ENCODE measurements at places on chromosomes 16 and 17.

DNA sequence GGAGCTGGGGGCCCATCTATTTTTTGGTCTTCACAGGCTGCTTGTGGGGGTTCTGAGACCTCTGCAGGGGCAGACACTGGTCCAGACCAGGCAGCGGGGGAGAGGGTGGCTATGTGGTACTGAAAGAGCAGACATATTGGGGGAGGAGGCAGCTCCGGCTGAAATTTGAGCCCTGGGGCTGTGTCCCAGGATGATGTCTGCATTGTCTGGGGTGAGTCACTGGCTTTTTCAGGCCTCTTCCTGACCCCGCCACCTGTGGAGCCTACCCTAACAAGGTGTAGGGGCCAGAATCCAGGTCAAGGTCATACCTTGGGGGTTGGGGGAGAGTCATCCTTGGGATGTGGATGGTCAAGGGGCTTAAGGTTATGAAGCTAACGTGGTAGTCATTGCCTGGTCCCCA lies 2.4 kb downstream of the CORO6 start:
- DNase-seq: no peak

GRCh38 chr17:65914784-65915342 lies 277.1 kb downstream of the CEP112 start:
- no peak for DNase-seq

DNA sequence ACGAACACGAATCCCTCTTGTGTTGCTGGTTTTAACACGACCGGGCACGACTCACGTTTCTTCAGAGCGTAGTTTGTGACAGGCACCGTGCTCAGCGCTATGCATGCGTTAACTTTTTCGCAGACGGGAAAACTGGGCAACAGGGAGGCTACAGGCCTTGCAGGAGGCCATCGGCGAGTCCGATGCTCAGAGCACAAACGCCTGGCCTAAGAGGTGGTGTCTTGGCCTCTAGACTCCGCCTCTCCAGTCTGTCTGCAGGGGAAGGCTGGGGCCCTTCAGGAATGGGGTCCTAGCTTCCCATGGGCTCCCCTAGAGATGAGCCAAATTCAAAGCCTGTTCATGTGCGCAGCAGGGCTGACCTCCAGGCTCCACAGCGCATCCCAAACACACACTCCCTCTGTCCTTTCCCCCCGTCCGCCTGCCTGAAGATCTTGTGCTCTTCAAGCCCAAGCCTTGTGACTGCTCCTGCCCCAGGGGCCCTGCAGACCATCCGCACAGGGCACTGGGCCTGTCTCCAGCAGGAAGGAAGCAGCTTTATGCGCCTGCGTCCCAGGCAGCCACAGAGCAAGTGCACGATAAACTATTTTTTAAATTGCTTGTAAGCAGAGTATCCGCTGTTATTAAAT lies 3.1 kb downstream of the CLCN7 start:
- no peak for DNase-seq

DNA sequence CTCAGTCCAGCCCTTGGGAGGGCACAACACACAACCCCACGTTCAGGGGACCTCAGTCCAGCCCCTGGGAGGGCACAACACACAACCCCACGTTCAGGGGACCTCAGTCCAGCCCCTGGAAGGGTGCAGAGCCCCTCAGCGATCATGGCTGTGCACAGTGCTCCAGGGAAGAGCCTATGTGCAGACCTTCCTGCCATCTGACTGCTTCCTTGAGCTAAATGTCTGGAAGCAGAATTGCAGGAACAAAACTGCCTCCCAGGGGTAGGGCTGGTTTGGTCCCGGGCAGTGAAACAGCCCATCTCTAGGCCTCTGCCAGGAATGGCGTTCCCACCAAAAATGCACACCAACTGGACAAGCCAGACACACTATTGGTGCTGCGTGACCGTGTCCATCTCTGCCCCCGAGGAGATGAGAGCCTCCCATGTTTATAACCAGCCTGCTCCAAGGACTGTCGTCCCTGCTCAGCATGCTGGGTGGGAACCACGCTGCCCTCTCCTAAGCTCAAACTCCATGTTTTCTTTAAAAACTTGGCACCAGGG lies 44.0 kb downstream of the ZNF276 start:
- DNase-seq: no peak

- no peak for DNase-seq
These were observed 1.7 kb downstream of the AOC2 start for GRCh38 chr17:42845918-42846593.

GRCh38 chr16:84121007-84121406 lies 4.3 kb upstream of the MBTPS1 start:
- DNase-seq: no peak

DNA sequence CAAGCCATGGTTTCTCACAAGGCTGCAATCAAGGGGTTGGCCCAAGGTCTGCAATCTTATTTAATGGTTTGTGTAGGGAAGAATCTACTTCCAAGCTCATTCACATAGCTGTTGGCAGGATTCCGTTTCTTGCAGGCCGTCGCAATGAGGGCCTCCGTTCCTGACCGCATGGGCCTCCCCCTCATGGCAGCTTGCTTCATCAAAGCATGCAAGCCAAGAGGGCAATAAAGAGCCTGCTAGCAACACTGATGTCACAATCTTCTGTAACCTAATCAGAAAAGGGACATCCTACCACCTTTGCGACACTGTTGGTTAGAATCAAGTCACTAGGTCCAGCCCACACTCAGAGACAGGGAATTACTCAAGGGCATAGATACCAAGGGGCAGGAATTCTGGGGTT lies 95.5 kb downstream of the CCT6B start:
- no peak for DNase-seq

DNA sequence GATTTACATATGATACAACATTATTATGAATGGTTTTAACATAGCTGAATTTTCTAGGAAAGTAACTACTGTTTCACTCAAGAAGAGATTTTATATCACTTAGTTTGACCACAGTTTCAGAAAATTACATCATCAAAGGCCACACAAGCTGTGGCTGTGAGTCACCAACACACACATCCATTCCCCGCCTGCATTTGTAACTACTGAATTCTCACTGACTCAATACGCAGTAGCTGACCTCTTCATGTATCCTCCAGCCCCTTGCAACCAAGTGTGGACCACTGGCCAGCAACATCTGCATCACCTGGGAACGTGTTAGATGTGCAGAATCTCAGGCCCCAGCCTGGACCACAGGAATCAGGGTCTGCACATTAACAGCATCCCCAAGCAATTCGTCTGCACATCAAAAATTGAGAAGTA lies 197.6 kb downstream of the XYLT1 start:
- no peak for DNase-seq

GRCh38 chr17:66533986-66534385 lies 231.6 kb downstream of the PRKCA start:
- DNase-seq: no peak

- DNase-seq: no peak
These were observed 55.5 kb downstream of the HS3ST4 start for GRCh38 chr16:25747160-25747758.

DNA sequence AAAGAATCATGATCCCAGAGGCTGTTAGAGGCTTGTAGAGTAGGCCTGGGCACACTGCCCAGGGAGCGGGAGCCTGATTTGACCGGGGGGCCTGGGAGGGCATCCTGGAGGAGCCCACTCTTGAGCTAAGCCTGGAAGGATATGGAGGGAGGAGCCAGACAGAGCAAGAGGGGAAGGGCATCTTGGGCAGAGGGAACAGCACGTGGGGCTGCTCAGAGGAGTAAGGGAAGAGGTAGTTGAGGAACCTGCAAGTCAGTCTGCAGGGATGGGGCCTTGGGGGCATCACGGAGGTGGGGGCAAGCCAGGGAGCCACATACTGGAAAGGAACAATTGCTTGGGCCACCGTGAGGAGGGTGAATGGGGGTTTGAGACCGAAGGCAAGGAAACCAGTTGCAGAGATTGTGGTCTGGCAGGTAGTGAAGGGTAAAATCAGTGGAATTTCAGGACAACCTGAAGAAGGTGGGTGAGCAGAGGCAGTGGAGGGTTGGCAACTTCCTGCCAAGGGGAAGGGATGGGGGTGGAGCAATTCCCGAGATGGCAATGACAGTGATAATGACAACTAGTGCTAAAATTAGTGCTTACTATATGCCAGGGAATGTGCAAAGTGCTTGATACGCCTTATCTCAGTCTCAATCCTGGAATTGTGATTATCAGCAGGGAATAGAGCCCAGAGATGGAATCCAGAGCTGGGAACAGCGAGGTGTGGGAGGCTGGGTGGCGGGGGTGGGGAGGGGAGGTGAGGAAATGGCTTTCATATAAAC lies 9.7 kb upstream of the RAI1 start:
- DNase-seq: no peak

GRCh38 chr16:47278306-47278970 lies 134.7 kb upstream of the NETO2 start:
- DNase-seq: no peak
